CD4-positive, CD25-positive, alpha-beta regulatory T cell (primary cell): ENCODE measurements at places on chromosomes 5 and 9.

DNA sequence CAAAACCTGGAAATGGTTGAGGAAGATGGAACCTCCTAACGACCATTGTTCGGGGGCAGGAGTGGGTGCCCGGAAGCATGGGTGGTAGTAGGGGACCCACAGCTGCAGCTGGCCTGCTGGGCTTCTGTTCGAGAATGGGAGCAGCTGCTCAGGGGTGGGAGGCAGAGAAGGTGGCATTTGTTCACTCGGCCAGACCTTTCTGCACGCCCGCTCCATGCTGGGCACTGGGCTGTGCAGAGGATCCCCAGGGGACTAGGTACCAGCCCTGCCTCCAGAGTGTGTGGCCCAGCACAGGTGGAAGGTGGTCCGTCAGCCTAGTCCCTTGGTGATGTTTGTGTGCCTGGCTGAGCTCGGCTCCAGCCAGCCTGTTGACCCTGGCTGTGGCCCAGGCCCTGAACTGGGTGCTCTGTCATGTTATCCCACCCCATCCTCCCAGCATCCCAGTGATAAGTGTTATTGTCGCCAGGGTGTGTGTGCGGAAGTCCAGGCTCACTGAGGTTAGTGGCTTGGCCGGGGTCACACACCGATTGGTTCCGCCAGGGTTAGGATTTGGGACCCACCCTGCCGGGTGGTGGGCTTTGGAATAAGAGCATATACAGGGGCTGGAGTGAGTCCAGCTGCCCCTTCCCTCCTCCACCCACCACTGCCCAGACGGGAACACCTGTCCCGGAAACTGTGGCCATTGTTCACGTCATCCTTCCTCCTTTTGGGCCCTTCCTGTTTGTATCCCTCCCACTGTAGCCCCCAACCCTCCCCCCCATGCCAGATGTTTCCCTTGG, 4.8 kb downstream of the N4BP3 start:
- DNase-seq: no peak

DNA sequence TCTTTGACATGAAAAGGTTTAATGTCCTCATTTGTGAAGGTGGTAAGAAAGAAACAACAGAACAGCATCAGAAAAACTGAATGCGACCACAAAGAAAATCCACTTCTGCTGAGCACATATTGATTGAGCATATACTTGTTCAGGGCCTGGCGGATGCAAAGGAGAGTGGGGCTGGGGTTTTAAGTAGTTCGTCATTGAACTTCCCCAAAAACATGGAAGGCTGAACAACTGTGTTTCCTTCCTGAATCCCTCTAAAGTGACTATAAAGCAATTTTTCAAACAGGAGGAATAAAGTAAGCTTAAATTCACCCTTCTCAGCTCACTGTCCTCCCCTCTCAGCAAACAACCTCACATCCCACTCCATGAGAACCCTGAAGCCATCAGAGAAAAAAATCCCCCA, 262.9 kb downstream of the AGTPBP1 start:
- no peak for DNase-seq

DNA sequence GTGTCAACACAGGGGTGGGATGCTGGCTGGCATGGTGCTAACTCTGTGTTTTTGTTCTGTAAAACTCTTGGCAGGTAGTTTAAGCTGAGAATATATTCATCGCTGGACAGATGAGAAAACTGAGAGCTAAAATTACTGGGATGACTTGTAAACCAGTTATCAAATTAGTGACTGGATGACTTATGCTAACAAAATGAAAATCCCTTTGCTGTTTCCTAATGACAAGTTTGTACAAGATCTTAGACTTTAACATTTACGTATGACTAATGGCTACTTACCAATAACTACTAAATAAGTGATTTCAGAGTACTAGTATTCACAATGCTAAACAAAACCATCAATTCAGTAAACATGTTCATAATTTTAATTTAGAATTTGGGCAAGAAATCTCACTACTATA, 854.8 kb upstream of the ARRDC3 start:
- DNase-seq: no peak

DNA sequence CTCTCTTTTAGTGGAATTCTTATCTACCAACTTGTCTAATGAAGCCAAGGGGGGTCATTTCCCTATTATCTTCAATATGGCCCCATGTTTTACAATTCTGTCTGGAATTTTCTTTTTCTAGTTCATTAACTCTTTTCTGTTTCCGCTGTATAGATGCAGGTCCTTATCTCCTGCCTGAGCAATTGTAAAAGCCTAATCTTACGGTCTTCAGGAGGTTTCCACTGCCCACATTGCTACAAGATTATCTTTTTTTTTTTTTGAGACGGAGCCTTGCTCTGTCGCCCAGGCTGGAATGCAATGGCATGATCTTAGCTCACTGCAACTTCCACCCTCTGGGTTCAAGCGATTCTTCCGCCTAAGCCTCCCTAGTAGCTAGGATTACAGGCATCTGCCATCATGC, 132.3 kb downstream of the UNC13B start:
- no peak for DNase-seq

DNA sequence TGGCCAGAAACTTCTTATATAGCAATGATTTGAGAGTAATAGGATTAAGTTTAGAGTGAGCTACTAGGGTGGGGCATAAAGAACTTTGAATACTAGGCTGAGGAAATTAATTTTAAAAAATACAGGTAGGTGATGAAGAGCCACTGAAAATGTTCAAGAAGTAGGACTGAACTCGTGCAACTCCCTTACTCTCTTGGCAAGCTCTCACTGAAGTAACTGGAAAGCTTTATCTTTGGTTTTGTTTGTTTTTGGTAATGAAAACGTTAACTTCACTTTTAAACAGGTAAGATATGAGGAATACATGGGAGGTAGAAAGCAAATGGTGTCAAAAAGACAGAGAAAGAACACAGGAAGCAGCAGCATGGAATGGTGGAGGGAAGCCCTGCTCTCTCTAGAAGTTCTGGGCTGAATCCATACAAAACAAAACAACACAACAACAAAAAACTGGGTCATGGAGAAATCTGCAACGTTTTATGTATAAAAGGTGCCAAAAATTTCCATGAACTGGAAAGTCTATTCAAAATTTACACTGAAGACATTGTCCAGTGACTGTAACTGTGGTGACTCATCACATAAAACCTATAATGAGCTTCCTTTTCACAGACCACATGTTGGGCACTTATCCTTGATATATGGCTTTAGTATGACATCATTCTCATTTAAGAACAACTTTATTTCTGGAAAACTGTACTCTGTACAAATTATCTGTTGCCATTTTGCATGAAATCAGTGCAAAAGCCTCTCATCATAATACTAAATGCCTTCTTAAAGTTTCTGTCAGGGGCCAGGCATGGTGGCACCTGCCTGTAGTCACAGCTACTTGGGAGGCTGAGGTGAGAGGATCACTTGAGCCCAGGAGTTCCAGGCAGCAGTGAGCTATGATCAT, 91.2 kb upstream of the CHD1 start:
- no peak for DNase-seq

DNA sequence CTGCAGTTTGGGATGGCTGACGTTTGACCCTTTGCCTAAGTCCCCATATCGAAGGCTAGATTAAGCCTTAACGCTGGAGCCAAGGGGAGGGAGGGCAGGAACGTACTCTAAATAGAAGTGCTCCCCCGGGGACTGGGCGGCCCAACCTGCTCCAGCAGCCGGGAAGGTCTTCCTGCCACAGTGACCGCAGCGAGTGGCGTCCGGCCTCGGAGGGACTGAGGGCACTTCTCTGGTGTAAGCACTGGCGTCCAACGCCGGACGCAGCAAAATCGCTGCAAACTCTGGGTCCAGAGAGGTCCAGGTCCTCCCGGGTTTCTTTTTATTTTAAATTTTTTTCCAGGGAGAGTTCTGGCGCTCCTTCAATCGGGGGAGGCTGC, 505 bp upstream of the ACER2 start:
- DNase-seq: no peak

- no peak for DNase-seq
These were observed 177.9 kb upstream of the TUT7 start for GRCh38 chr9:86531971-86532640.

DNA sequence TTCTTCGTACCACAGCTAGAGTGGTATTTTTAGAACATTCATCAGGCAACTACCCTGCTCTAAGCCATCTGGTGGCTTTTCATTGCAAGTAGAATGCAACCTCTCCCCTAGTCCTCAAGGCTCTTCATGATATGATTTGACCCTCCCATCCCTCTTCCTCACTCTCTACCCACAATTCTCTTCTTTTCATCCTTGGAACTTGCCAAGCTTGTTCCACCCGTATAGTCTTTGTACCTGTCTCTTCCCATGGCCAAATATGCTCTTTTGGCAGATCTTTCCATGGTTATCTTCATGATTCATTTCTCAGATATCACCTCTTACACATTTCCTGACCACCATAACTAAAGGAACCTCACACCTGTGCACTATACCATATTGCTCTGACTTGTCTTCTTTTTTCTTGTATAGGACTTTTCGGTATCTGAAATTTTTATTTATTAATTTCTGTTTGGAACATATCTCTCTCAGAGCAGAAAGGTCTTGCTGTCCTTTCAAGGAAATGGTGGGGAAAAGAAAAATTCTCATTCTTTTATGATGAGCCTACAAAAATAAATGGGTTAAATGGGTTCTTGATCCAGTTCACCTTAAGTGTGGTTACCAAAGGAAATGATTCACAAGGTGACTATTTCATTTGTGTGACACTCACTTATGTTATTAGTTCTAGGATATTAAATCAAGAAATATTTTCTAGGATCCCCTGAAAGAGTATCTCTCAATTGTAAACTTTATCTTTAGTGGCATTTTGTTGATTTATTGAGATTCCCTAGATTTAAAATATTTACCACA, 3.7 kb upstream of the CD274 start:
- no peak for DNase-seq

- no peak for DNase-seq
These were observed 1.5 kb downstream of the ARPC5L start for GRCh38 chr9:124863371-124863871.

GRCh38 chr5:1640421-1640881, 116.7 kb upstream of the LPCAT1 start:
- no peak for DNase-seq

DNA sequence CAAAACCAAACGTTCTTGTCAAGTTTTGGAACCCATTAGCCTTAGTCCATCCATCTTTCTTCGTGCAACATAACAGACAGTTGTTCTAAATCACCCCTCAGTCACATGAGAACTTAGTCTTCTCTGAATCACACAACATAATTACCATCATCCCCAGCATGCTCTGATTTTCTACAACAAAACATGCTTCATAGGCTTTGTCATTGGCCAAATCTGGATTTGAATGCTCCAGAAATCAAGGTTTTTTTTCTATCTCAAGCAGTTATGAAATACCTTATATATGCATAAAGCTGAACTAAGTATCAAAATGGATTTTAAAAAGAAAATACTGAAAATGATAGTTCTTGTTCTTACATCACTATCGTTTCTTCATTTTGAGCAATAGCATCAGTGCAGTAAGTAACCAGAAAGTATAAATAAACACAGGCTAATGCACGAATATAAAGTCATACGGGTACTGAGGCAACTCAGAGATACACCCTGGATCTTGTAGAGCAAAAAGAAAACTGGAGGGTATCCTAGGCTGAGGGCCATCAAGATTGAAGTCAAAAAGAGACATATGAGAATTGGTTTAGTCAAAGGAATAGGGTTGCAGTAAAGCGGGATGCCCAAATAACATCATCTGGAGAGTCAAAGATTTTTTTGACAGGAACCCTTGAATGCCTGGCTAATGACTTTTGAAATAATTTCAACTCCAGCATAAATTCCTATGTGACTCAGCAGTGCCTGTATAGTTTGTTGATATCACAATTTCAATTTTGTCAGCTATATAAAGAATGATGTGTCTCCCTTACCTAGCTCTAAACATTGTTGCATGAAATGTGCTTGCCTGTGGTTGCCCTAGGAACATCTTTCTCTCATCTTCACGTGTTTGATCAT, 164.7 kb downstream of the ADAMTSL1 start:
- DNase-seq: no peak

DNA sequence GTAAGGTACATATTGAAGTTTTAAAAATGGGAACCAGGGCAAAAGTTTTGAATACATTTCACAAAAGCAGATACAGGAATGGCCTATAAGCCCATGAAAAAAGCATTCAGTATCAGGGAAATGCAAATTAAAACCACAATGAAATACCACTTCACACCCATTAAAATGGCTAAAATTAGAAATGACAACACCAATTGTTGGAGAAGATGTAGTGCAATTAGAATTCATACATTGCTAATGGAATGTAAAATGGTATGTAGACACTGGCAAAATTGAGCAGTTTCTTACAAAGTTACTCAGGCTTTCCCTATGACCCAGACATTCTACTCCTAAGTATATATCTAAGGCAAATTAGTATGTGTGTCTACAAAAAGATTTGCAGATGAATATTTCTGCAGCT, 34.2 kb downstream of the CDC14B start:
- DNase-seq: no peak

GRCh38 chr5:90231688-90232087, 177.9 kb downstream of the CETN3 start:
- no peak for DNase-seq

- DNase-seq: no peak
These were observed 74.8 kb upstream of the RAPGEF1 start for GRCh38 chr9:131814707-131815106.

GRCh38 chr5:144093400-144093799, 77.1 kb downstream of the YIPF5 start:
- DNase-seq: no peak

DNA sequence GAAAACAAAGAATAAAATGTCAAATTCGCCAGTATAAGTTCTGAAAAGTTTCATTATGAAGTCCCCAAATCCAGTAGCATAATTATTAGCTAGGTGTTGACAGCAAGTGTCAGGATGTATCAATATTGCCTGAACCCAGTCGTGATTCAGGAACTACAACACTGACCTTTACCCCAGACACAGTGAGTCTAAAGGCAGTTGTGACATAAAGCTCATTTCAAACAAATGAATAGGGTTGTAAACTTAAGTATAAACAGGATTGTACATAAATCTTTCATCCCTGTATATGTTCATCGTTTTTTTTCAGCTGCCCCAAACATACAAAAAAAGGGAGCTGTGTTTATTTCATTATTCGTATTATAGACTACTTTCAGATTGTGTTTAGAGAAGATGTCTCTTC, 385.7 kb downstream of the PLK2 start:
- no peak for DNase-seq

GRCh38 chr9:89225991-89226471, 47.4 kb upstream of the SHC3 start:
- no peak for DNase-seq

- DNase-seq: no peak
These were observed 229.9 kb downstream of the PIK3R1 start for GRCh38 chr5:68445257-68446069.

DNA sequence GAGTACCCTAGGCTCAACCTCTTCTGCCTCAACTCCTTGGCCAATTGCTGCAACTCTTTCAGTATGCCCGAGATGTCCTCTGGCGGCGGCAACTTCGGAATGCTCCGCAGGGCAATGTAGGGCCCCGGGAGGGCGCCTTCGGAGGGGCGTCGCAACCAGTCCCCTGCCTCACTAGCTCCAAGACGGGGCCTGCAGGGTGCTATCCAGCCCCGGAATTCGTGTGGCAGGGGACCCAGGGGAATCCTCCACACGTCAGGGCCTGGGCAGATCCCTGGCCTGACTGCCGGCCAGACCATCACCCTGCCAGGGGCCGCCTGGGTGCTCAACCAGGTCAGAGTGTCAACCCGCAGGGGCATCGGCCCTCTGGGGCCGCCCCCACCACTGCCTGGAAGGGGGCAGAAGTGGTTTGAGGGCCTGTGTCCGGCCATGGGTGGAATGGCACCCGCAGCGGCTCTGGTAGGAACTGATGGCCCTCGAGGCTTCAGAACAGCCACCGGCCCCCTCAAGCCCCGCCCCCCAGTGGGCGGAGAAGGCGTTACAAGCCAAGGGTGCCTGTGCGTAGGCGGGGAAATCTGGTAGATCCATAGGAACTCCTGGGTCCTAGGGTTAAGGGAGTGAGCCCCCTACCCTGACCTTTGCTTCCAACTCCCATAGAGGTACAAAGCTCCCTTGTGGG, at the start of gene POU5F2:
POU5F2 (minus strand) TSS at position 465 of the 676 bp plus-strand sequence; CDS start at position 428, 37 bp downstream.
- no peak for DNase-seq

- DNase-seq: no peak
These were observed 41.6 kb downstream of the FOCAD start for GRCh38 chr9:20725675-20726074.
